ENCODE measurements at places on chromosomes 2 and 18.
A peak's percentile ranks its signal among the peaks of the same experiment; 100 is the strongest.

- no peak for DNase-seq
Measured at GRCh38 chr2:117169036-117169765, 645.3 kb upstream of the DDX18 start.

- no peak for DNase-seq
Measured at GRCh38 chr2:205665791-205666190, 16.5 kb upstream of the NRP2 start.

- no peak for DNase-seq
Measured at GRCh38 chr2:37902991-37903390, 22.1 kb upstream of the RMDN2 start.

DNA sequence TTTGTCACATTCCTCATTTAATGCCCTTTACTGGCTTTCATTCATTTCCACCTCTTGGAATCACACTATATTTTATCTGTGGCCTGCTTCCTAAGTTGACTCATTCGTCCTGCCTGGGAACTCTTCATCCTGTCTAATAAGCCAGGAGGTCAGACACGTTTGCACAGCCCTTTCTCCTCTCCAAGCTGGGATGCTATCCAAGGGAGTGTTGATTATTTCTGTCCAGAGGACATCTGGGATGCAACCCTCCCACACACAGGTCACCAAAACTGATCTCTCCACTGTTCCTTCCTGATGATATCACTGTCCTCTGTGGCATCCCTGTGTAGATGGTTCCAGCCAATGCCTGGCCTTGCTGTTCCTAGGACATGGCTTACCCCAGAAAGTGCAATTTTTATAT, 79.8 kb upstream of the NOSTRIN start:
- DNase-seq, result no peak

DNA sequence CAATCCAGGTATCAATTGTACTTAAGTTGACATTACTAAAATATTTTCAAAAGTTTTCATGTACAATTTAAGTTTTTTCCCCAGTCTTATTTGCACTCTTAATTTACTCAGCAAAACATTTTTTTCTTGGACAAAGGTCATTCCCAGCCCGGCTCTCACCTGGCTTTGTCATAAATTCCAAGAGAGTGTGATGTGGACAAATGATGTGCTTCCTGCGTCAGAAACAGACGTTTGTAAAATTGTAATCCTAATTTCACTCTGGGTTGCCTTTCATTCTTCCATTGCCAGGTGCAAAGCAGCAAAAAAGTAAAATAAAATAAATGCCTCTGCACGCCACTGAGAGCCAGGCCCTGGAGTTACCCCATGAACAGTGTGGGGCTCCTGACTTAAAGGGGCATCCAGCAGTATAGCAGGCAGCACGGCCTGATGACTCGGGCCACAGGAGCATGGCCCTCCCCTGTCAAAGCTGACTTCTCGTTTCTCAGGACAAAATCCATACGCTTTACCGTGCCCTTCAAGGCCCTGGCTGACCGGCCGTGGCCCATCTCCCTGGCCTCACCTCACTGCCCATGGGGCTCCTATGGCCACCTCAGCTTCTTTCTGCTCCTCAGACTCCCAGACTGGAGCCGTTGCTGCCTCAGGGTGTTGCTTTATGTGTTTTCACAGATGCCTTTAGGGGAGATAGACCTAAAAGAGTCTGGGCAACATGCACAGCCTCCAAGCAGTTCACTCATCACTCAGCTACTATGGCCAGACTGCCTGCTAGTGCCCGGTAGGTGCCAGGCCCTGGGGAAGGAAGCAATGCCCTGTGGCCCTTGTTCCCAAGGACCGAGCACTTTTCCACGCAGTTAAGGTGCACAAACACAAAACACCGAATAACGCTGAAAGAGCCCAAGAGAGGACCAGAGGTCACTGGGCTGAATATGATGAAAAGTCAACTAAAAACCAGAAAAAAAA, 7.6 kb upstream of the TMEM185B start:
- no peak for DNase-seq

DNA sequence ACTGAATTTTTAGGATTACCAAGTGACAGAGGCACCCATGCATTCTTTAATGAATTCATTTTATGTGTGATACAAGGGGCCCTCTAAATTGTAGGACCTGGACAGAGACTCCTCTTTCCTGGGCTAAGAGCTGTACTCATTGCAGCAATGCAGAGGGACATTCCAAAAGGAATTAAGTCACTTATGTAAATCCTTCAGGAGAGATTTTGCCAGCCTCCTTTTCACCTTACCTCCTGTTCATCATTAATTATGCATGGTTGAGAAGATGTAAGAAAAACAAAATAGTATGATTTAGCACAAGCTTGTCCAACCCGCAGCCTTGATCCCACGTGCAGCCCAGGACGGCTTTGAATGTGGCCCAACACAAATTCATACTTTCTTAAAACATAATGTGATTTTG, 84.5 kb upstream of the TANK start:
- no peak for DNase-seq

DNA sequence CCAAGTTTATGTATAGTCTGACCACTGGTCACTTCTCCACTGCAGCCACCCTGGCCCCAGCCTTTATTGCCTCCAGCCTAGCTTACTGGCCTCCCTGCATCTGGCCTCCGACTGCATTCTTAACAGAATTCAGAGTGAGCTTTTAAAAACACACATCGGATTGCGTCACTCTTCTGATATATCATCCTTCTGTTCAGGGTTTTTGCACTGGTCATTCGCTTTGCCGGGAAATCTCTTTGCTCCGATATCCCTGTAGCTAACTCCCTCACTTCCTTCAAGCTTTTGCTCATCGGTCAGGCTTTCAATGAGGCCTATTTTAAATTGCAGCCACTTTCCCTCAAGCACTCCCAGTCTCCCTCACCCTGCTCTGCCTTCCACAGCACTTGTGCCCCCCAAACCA, 101.6 kb upstream of the DLX2 start:
- no peak for DNase-seq

DNA sequence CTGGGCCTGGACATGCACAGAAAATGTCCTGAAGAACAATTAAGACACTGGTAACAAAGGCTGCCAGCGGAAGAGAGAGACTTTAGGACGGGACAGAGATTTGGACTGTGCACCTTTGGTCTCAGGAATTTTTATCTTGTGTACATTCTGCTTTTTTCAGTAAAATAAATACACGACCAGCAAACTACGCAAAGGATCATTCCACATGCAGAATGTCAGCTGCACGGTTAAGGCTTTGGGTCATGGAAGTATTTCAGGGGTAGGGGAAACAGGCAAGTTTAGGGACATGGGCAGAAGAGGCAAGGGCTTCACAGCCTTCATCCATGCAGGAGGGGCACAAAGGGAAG, 11.5 kb downstream of the TMEM163 start:
- DNase-seq, result no peak

- DNase-seq, result no peak
Measured at GRCh38 chr2:158477202-158477601, 20.4 kb downstream of the PKP4 start.

DNA sequence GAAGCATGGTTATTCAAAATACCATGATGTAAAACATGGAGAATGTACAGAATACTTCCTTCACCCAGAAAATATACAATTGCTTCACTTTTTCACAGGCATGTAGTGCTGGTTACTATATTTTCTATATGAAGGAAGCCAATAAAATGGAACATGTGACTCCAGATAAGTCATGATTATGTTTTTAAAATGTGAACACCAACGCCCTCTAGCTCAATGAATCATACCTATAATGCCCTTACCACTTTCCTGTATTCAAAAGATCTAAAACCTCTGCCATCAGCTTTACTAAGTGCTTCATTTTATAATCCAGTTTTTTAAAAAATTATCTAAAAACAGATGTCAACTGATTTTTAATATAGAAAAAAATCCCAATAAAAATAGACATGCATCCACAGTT, 59.9 kb downstream of the SMAD2 start:
- no peak for DNase-seq

GRCh38 chr2:85768713-85769112, 14.9 kb downstream of the ATOH8 start:
- no peak for DNase-seq

- no peak for DNase-seq
Measured at GRCh38 chr2:219290381-219291171, 11.4 kb downstream of the DNAJB2 start.

- no peak for DNase-seq
Measured at GRCh38 chr2:213220967-213221603, 63.2 kb upstream of the SPAG16 start.

DNA sequence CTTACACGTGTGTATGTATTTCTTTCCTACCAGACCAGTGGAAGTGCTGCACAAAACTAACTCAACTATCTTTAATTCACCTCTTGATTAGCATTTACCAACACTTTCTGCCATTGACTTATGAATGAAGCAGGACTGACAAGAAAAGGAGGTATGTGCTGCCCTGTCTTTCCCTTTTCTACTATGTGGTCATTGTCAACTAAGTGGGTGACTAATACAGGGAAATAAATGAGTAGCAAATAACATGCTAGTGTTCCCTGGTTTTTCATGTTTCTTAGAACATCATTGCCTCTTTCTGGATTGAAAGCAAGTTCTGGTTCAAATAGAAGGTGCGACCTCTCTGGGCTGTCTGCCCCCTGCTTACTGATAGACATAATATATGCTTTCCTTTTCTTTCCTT, 58.0 kb downstream of the LINC00305 start:
- DNase-seq, result no peak

DNA sequence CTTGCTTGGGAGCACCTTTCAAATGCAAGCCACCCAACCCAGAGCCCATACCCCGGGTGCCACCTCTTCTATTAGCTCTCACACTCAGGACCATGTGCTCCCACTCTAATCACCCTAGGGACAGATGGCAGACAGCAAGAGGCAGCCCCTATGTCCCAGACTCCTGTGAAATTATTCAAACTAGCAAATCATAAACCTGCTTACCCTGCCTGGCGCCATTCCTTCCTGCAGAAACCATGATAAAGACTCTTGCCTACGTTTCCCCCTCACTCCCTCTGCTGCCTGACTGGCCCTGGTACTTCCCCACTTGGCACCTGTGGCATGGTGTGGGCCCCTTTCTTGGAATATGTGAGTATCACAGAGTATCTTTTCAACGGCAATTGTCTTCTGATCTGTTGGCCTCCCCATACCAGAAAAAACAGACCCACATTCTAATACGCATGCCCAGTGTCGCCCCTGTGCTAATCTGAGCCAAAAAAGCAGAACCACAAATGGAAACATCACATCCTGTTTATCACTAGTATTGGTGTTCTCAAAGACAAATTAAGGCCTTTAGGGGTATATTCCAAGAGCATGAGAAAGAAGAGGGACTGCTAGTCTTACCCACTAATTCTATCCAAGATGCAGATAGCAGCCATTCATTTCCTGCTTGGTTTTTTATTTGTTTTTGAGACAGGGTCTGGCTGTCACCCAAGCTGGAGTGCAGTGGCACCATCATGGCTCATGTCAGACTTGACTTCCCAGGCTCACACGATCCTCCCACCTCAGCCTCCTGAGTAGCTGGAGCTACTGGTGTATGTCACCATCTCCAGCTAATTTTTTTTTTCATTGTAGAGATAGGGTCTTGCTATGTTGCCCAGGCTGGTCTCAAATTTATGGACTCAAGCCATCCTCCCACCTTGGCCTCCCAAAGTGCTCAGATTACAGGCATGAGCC, 44.1 kb upstream of the TTC39C start:
- no peak for DNase-seq

GRCh38 chr2:8126783-8127182, 555.1 kb upstream of the ID2 start:
- no peak for DNase-seq

DNA sequence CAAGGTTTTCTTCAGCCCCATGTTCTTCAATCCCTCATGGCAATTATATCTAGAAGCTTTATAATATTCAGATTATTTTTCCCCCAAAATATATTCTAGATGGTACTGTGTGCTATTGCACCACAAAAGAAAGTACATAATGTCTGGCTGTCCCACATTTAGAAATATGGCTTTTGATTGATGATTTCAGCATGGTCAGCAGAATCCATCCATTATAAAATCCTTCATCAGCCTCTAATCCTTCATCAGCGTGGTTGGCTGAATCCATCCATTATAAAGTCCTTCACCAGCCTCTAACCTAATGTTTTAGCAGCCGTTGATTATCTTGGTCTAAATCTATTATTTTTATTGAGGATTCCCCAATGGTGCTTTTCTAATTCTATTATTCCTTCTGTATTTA, 23.3 kb upstream of the HAAO start:
- DNase-seq, result no peak

DNA sequence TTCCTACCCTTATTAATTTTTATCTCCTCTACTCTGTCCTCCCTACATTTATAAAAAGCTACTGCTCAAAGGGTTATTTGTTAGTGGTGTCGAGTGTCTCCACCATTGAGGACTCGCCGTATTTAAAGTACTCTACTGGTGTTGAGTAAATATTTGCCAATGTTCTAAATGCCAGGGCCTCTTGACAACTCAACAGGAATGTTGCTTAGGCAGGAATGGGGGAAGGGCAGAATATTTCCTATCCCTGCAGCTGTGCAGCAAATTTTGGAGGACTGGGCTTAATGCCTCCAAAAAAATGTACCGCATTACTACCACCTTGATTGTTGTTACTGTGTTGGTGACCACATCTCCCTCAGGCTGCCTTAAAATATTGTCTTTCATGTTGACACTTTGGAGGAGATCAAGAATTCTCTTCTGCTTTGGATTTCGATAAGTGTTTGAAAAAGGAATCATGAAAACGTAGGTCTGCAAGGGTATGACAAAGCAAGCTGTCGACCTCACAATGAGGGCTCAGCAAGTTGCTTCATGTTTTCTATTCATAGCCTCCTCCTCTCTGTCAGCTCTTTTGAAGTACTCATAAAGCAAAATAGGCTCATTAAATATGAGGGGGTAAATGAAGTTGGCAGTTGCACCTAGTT, 84.3 kb downstream of the EFEMP1 start:
- no peak for DNase-seq

GRCh38 chr2:127193164-127193966, 26.7 kb downstream of the CYP27C1 start:
- no peak for DNase-seq

DNA sequence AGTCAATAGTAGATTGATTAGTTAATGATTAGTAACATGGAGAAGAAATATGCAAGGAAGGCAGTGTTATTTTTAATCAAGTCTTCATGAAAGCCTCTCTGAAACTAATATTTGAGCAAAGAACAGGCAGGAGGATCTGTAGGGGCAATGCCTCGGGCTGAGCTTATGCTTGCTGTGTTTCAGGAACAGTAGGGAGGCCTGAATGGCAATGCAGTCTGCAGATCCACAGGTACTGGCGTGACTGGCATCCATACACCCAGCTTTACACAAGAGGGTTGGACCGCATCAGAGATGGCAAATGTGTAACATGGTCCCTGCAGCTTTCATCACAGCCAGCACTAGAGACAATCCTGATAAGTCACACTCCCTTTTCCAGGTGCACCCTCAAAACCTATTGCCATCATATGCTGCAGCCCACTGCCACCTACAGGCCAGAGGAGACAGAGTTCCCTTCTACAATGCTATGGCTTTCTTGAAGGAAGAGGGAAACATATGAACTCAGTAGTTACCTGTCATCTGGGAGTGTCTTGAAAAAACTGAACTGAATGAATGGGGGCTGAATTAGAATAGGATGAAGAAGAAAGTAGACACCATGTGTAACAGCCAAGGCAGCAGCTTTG, 582.4 kb upstream of the RAB6C start:
- no peak for DNase-seq

GRCh38 chr2:231687133-231687852, 21.0 kb upstream of the PTMA start:
- DNase-seq, result peak; percentile 61
